ENCODE measurements at places on chromosomes 7 and 10.
A peak's percentile ranks its signal among the peaks of the same experiment; 100 is the strongest.

- DNase-seq = no peak
Observed at GRCh38 chr10:30039567-30039966, 19.8 kb downstream of the JCAD start.

- peak; percentile 74 for DNase-seq
Observed at GRCh38 chr10:119104654-119105015, 722 bp downstream of the DENND10 start.

- peak; percentile 24 for DNase-seq
Observed at GRCh38 chr10:16717622-16718395, 99.4 kb downstream of the RSU1 start.

GRCh38 chr10:3178042-3178441 is 5.5 kb upstream of the PITRM1 start:
- no peak for DNase-seq

DNA sequence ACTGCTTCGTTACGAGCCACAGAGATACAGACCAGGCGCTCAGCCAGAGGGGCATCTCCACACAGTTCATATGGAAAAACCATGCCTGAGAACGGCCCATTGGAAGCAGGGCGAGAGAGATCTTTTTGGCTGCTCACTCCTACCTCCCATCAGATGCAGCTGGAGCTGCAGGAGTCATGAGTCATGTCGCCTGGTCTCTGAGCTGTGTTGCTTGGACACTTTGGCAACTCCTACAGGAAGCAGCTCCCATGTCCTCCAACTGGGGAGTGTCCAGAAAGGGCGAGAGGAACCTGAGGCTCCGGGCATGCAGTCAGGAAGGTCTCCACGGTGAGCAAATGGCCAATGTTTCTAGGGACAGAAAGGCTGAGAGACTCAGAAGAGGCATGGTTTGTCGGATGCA is 24.9 kb downstream of the INSIG1 start:
- DNase-seq = no peak

- no peak for DNase-seq
Observed at GRCh38 chr10:33234831-33235237, 99.6 kb downstream of the NRP1 start.

GRCh38 chr10:36531621-36532020 is 593.8 kb upstream of the ANKRD30A start:
- no peak for DNase-seq

DNA sequence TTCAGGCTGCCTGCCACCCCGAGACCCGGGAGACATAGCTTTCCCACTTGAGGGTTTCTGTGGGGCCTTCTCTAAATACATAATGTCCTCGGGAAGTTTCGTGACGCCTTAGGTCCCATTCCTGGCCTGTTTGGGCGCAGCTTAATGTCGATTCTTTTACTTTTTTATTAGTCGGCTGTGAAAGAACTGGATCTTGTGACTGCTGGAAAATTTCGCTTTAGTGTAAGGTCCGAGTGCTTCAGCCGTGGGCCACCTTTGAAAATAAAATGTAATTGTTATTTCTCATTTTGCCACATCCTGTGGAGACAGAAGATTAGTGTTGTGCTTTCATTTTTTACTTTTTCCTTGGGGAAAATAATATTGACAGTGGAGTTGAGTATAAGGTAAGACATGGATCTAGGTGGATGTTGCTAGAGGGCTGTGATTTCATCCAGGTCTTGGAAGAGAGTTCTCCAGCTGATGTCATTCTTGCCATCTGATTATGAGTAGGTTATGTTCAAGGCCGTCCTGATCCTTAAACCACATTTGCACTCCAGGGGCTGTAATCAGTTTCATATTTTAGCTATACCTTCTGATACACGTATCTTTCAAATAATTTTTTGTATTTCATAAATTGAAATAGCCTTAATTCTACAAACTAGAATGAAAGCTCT is 830 bp downstream of the RAB18 start:
- no peak for DNase-seq

- peak; percentile 66 for DNase-seq
Observed at GRCh38 chr10:30436191-30436611, 2.2 kb downstream of the MAP3K8 start.

GRCh38 chr10:3538656-3539531 is 246.1 kb downstream of the KLF6 start:
- DNase-seq = peak; percentile 56

GRCh38 chr10:77195101-77195500 is 442.5 kb downstream of the KCNMA1 start:
- DNase-seq = no peak

DNA sequence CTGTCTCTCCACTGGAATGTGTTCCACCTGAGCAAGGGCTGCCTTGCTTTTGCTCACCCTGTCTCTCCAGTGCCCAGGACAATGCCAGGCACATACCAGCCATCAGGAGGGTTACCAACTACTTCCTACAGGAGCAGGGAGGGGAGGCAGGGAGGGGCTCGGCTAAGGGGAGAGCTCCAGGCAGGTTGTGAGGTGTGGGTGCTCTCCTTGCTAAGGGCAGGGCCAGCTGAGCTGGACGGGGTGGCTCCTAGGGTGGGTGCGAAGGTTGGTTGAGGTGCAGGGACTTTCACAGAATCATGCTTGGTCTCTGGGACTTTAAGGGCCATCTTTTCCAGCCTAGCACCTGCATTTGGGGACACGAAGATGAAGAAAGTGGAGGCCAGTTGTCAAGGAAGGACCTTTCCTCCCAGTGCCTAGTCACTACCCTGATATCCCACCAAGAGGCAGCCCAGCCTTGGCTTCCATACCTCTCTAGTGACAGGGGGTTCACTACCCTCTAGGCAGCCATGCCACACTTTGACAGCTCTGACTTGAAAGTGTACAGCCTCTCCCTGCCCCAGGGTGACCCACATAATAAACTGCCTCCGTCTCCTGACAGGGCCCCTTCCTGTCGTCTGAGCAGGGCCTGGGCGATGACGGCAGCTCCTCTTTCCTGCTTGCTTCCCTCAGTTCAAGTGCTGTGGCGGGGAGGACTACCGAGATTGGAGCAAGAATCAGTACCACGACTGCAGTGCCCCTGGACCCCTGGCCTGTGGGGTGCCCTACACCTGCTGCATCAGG is 46.5 kb downstream of the TSPAN15 start:
- DNase-seq = no peak

- DNase-seq = no peak
Observed at GRCh38 chr7:25722856-25723255, 429.1 kb upstream of the NFE2L3 start.

GRCh38 chr10:8316284-8316683 is 261.8 kb downstream of the GATA3 start:
- DNase-seq = no peak

DNA sequence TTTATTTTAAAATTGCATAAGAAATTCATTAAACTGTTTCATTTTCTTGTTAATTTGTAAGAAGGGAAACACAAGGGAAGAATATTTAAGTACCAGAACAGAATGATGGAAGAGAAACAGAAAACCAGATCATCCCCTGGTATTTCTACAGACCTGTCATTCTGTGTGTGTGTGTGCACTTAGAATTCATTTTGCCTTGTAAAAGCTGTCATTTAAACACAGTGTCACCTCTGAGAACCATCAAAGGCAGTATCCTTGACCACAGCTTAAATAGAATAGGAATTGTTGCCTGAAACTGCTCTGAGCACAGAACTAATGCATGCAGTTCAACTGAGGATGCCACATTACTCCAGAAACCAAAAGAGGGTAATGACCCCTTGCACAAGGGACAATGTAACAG is 6.8 kb upstream of the CRPPA start:
- no peak for DNase-seq

DNA sequence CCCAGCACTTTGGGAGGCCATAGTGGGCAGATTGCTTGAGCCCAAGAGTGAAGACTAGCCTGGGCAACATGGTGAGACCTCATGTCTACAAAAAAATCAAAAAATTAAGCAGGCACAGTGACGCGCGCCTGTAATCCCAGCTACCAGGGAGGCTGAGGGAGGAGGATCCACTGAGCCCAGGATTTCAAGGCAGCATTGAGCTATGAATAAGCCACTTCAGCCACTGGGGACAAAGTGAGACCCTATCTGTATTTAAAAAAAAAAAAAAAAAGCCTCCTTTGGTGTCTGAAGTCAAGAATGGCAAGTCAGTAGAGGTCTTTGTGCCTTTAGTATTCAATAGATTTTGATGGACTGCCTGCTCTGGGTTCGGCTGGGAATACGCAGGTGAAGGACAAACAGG is 85.7 kb downstream of the RALA start:
- DNase-seq = no peak

- DNase-seq = no peak
Observed at GRCh38 chr10:11005725-11006427, 11.8 kb upstream of the CELF2 start.

DNA sequence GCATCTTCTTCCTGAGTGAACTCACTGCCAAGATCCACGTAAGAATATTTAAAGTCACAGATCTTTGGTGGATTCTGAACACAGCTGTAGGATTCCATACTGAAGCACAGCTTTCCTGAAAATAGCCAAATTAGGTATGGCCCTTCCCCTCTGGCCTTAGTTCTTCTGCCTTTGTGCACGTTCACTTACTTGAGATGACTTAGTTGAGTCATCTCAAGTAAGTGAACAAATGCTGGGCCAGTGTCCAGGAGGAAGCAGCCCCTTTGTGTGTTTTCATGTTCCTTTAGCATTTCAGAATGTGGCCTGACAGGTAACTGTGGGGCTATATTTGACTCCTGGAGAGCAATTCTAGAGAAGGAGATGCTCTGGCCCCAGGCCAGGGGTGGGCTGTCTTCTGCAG is 51.5 kb downstream of the CCNY start:
- no peak for DNase-seq

DNA sequence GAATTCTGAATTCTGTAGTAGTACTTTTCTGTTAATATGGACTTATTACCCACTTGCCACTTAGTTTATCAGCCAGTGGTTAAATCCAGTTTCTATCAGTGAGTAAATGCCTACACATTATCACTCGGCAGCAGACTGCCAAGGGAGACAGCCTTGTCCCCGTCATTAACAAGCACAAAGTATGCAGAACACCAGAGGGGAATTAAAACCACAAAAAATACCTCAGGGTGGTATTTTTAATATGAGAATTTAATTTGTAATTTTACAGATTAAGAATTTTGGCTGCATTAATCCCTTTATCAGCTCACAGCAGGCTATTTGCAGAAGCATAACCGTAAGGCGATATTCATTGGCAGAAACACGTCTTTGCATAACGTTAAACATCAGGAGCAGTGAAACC is 150.0 kb upstream of the FZD1 start:
- DNase-seq = no peak

GRCh38 chr10:63542835-63543575 is 21.8 kb downstream of the REEP3 start:
- no peak for DNase-seq

DNA sequence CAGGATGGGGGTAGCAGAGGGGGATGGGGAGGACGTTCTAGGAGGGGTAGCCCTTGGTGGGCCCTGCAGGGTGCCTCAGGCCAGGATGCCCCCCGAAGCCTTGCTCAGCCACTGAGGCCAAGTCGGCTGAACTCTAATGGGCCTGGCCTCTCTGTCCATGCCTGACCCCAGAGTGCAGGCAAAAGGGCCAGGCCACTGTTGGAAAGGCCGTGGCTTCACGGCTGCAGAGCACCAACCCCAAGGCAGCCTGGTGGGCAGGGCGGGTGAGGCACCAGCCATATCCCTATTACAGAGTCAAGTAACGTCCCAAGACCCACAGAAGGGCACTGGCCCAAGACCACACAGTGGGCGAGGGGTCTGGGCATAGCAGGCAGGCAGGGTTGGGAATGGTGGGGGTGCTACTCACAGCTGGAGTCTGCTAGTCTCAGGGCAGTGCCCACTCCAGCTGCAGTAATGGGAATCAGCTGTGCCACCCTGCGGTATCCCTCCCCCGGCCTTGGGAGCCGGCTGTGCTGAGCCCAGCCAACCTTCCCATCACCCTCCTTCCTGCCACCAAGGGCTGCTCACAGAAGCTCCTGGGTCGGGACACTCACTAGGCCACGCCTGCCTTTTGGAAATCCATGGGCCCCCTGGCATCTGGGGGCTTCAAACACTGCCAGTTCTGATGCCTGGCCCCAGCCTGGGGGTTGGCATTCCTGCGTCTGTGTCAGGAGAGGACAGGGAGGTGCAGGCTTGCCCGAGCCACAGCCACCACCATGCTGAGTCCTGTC is 4.0 kb upstream of the LFNG start:
- no peak for DNase-seq

DNA sequence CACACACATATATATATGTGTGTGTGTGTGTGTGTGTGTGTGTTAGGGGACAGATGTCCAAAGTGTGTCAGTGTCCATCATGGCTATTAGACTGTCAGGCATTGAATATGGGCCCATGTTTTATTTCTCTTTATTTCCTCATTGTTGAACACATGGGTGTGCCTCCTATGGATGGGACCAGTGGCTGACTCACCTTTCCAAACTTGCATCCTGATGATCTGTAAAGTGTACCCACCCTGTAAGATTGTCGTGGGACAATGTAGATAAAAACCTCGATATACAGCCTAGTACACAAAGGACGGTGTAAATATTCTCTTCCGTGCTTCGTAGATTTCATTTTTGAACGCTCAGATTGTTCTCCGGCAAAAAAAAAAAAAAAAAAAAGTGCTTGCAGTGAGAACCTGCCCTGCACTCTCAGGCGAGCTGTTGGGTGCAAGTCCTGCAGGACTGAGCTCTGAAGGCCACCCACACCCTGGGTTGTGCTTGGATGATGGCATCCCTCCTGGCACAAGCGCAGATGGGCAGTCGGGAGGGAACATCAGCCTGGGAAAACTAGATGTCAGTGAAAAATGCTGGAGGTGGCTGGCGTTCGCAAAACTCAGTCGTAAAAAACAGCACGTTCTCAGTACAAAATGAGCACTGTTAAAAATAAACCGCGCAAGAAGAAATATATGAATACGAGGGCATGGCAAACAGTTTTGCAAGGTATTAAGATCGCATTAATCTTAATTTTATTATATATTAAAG is 166.9 kb downstream of the CUX1 start:
- no peak for DNase-seq

- DNase-seq = no peak
Observed at GRCh38 chr7:33916357-33917081, 11.2 kb downstream of the BMPER start.

DNA sequence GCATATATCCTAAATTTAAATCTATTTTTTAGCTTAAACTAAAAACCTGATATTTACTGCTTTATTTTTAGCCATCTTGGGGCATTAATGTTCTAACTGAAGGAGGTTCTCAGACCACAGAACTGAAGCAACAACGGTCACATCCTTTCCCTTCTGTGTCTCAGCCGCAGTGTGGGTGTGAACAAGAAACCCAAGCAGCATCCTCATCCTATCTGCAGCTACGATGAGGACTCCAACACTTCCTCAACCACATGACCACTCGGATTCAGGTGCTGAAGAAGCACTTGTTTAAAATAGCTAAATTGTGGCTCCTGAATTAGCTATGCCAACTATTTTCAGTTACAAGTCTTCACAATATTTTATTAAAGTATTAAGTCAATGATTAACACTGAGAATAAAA is 5.3 kb downstream of the ESYT2 start:
- no peak for DNase-seq

GRCh38 chr10:27646194-27646593 is 99.4 kb downstream of the MKX start:
- DNase-seq = no peak

- DNase-seq = no peak
Observed at GRCh38 chr7:83541187-83541960, 107.6 kb downstream of the SEMA3E start.

- DNase-seq = no peak
Observed at GRCh38 chr10:29012926-29013554, 275.8 kb upstream of the LYZL1 start.

GRCh38 chr7:146366938-146367337 is 250.3 kb downstream of the CNTNAP2 start:
- no peak for DNase-seq

- DNase-seq = no peak
Observed at GRCh38 chr10:454860-455259, 234.6 kb downstream of the DIP2C start.

- no peak for DNase-seq
Observed at GRCh38 chr7:122572706-122573105, 126.2 kb downstream of the RNF133 start.

Data from eye (tissue), 1 donor.